ENCODE measurements at places on chromosomes 5 and 9. TPM values are rescaled to one million over a fixed set of nuclear protein-coding genes. Genes with fewer than 3 reads are reported as not detected.

Gene UBE2QL1
- total RNA-seq, result not detected

Gene NDOR1
- total RNA-seq, result 6.1 TPM

- no peak for DNase-seq
Measured at GRCh38 chr5:55370291-55370925, 62.6 kb downstream of the MTREX start.

Gene UBAP2
- 14.1 TPM for total RNA-seq

Gene CCDC187
- total RNA-seq, result not detected

- DNase-seq, result peak; percentile 4
Measured at GRCh38 chr9:30522486-30522885, 1862.0 kb upstream of the ACO1 start.

DNA sequence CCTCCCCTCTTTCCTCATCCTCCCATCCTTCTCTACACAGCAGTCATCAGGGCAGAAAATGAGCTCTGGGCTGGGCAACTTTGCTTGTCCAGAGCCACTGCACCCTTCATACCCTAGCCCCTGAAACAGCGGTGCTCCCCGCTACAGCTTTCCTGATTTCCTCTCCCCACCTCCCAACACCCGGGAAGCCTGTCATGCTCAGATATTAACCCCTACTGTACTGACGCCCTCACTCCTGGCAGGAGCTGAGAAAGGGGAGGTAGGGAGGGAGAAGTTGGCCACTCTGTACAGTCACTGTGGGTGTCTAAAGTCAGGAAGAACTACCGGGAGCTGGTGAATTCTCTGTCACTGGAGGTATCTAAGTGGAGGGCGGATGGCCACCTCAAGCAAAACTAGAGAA, 782 bp downstream of the CAMK2A start:
- DNase-seq, result no peak

- DNase-seq, result no peak
Measured at GRCh38 chr5:1764606-1764960, 35.1 kb downstream of the MRPL36 start.

Gene CERCAM
- 52.0 TPM for total RNA-seq

GRCh38 chr5:158754018-158754514, 345.6 kb downstream of the EBF1 start:
- DNase-seq, result no peak

DNA sequence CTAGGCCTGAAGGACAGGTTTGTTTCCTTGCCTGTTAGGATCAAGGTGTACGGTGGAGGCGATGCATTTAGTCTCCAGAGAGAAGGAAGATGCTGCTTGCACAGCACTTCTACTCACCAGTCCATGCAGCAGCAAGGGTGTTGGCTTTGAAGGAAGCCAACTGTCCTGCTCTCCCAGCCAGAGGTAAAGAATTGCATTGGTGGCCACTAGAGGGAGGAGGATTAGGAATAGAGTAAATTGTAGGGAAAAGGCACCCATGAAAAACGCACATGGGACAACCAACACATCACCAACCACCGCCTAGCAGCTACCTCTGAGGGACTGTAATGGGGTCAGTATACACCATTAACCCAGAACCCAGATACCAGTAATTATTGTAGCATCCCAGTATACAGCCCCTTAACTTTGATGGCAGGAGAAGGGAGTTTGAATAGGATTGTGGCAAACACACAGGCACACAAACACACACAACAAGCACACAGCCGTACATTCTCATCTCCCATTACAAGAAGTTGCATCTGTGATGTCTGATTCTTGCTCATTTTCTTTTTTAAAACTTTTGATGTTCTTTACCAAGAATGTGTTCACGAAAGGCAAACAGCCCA, 267.7 kb downstream of the ADAMTS6 start:
- peak; percentile 46 for DNase-seq

Gene HRH2
- total RNA-seq, result not detected

DNA sequence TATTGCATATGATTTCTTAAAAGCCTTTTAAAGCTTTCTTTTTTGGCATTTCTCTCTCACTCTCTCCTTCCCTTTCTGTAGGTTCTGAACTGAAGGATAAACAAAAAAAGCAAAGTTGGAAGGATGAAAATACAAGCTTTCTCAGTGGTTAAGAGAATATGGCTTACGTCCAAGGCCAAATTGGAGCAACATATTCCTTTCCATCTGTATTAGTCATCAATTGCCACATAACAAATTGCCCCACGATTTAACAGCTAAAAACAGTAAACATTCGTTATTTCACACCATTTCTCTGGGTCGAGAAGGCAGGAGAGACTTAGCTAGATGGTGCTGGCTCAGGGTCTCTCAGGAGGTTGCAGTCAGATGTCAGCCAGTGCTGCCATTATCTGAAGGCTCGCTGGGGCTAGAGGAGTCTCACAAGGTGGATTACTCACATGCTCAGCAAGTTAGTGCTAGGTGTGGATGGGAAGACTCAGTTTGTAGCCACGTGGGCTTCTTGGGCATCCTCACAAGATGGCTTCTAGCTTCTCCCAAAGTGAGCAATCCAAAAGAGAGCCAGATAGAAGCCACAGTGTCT, 2.0 kb upstream of the ROR2 start:
- no peak for DNase-seq

DNA sequence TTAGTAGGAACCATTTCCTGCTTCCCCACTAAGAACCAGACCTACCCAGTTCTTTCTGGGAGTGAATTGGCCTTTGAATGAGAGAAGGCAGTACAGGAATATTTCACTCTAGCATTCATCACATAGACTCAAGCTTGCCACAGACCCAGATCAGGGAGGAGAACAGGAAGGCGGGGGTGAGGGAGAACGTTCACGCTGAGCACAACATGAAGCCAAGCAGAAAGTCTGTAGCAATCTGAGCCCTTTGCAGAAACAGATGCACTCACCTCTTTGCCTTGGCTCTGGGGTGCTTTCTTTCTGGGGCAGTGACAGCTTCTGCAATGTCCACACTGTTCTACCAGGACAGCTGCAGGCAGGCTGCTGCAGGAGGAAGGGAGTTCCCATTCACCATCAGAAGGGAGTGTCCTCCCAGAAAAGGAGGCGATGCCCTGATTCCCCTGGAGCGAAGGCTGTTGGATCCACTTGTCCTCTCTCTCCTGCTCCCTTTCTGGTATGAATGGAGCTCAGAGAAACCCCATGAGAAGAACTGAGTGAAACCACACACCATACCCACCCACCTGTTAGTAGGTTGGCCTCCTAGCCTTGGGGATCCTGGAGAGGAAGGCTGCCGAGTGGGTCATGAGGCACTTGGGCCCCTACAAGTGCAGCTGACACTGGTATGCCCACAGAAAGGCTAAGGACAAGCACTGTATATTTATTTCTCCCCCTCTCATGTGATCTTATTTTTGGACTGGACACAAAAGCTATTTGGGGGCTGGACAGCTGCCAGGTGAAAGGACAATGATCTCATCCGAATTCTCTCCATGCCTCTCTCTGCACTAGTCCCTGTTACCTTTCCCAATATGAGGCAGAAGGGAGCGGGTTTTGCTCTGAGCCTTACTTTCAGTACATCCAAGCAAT, 11.7 kb upstream of the FGF1 start:
- peak; percentile 98 for DNase-seq

GRCh38 chr9:78614892-78615291, 318.0 kb downstream of the PSAT1 start:
- DNase-seq, result no peak

Gene ZDHHC11B
- total RNA-seq, result not detected

DNA sequence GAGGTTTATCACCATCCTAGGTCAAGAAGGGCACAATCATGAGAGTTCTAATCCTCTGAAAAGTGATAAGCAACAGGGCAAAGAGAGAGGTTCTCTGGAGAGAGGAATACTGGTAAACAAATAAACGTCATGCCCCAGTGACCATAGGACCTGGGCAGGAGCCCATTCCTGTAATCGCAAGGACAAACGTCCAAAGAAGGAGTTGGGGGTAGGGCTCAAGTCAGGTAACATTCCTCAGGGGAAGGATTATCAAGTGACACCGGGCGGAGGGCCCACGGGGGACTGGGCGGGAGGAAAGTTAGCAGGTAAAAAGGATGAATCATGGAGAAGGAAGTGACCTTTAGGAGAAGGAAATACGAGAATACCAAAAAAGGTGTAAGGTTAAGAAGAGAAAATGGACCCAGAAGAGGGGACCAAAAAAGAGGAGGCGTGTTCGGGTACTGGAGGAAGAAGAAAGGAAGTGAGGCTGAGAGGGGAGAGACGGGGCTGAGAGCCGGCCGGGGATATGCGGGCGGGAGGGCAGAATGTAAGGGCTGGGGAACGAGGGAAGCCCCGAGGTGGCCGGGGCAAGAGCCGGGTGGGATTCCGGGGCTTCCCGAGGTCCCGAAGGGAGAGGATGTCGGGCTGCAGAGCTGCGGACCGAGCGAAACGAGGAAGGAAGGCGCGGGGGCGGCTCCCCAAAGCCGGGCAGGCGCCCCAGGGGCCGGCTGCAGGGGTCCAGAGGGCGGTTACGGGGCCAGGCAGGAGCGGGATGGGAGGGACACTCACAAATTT, 583 bp downstream of the DIAPH1 start:
- peak; percentile 28 for DNase-seq

- no peak for DNase-seq
Measured at GRCh38 chr5:42636946-42637345, 119.7 kb upstream of the CCDC152 start.

GRCh38 chr9:123922911-123923310, 7.0 kb downstream of the DENND1A start:
- DNase-seq, result no peak

Gene RAI14
- 19.0 TPM for total RNA-seq

Gene IL33
- not detected for total RNA-seq

DNA sequence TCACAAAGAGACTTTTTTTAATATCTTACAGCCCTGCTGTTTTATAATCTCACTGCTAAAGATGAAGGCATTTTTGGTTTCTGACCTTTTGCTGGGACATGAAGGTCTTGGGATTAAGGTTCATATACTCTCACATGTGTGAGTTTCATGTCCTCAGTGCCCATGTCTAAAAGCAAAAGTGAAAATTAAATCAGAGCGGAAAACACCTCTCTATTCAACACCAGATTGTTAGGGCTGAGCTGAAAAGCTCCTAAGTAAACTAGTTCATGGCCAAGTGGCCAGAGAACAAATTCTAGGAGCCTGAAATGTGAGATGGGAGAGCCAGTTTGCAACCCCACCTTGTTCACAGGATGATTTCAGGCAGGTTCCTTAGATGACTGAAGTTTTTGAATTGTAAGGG, 110.9 kb downstream of the GRIA1 start:
- DNase-seq, result no peak

Gene PALM2AKAP2
- total RNA-seq, result 26.6 TPM

GRCh38 chr9:86734771-86735170, 212.5 kb downstream of the GAS1 start:
- peak; percentile 40 for DNase-seq

- DNase-seq, result peak; percentile 25
Measured at GRCh38 chr5:91049800-91050199, 333.3 kb downstream of the ARRDC3 start.

Gene CTSV
- 0.83 TPM for total RNA-seq

DNA sequence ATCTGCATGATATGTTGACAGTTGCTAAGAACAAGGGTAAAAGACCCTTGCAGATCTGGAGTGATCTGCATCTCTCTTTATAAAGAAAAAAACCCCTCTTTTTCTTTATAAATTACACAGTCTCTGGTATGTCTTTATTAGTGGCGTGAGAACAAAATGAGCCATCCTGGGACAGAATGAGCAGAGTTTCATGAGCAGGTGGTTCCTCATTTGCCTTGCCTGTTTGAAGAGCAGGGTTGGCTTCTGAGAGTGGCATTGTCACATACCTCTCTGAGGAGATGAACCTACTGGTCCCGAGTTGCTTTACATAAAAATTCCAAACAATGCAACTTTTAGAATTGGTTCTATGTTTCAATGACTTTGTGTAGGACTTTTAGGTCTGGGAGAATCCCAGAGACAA, 94.3 kb downstream of the INSYN2B start:
- no peak for DNase-seq

Gene TAF11L10
- not detected for total RNA-seq

DNA sequence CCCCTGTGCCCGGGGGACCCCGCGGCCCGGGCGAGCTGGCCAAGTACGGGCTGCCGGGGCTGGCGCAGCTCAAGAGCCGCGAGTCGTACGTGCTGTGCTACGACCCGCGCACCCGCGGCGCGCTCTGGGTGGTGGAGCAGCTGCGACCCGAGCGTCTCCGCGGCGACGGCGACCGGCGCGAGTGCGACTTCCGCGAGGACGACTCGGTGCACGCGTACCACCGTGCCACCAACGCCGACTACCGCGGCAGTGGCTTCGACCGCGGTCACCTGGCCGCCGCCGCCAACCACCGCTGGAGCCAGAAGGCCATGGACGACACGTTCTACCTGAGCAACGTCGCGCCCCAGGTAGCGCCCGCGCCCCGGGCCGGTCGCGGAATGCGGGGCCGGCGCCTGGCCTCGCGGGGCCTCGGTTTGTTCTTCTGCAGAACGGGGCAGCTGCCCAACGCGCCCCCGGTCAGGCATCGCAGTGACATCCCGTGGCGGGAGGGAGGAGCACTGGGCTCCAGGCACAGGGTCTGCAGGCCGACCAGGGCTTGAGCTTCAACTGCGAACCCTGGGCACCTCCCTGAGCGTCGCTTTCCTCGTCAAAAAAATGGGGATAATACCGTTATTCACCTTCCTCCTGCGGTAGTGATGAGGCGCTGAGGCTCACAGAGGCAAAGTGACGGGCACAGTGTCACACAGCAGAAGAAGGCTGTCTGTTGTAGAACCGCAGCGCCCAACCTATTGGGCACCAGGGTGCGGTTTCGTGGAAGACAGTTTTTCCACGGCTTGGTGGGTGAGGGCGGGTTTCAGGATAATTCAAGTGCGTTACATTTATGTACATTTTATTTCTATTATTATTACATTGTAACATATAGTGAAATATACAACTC, 777 bp downstream of the ENDOG start:
- DNase-seq, result peak; percentile 58

- DNase-seq, result no peak
Measured at GRCh38 chr5:33936381-33937016, at the start of gene RXFP3. Gene RXFP3 (plus strand): TSS chr5:33936386. CDS start chr5:33936741, 355 bp downstream.

Gene SLC6A18
- not detected for total RNA-seq

- DNase-seq, result peak; percentile 79
Measured at GRCh38 chr5:161105525-161105924, 253.5 kb upstream of the ATP10B start.

DNA sequence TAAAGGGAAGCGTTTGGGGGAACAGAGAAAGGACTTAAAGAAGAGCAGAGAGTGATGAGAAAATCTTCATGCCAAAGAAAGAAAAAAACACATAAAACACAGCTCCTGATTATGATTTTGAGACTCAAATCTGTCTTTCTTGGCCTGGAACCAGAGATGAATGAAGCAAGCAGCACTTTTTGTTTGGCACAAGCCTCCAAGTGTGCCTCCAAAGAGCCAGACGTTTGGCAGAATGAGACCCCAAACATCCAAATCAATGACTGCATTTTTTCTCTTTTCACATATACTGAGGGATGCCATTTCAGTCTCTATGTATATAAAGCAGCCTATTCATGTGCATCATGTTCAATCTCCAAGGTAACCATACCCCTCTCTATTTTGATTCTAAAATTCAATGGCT, 424.2 kb downstream of the TUSC1 start:
- DNase-seq, result no peak

DNA sequence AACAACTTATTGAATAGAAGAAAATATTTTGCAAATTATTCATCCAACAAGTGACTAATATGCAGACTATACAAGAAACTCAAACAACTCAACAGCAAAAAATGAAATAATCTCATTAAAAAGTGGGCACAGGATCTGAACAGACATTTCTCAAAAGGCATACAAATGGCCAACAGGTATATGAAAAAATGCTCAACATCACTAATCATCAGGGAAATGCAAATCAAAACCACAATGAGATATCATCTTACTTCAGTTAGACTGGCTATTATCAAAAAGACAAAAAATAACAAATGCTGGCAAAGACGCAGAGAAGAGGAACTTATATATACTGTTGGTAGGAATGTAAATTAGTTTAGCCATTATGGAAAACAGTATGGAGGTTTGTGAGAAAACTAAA, 1.8 kb upstream of the AMACR start:
- DNase-seq, result no peak

Gene SLC28A3
- total RNA-seq, result 0.08 TPM
